Fibroblast of skin of back (primary cell): ENCODE measurements at places on chromosomes 4 and X.

- peak; percentile 53 for DNase-seq
Observed at GRCh38 chr4:16443504-16444088, 217.3 kb upstream of the TAPT1 start.

DNA sequence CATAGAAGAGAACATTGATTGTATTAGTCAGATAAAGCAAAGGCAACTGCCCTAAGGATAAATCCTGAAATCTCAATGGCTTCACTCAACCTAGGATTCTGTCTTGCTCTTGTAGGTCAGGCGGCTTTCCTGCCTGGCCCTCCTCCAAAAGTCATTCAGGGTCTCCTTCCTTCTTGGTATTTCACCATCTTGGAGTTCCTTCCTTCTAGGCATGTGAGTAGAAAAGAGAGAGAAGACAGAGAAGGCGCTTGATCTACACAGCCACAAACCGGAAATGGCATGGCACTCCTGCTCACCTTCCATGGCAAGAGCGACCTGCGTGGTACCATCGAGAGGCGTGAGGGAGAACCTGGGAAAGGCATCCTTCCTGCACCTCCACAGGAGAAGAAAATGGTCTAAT, 45.3 kb upstream of the HELT start:
- no peak for DNase-seq

- no peak for DNase-seq
Observed at GRCh38 chr4:720111-720860, 14.7 kb downstream of the PCGF3 start.

- DNase-seq, result no peak
Observed at GRCh38 chrX:2183193-2183725, 317.5 kb downstream of the DHRSX start.

- no peak for DNase-seq
Observed at GRCh38 chrX:32545101-32545500, 666.2 kb downstream of the DMD start.

- peak; percentile 44 for DNase-seq
Observed at GRCh38 chrX:134782796-134783195, 124.5 kb upstream of the PLAC1 start.

DNA sequence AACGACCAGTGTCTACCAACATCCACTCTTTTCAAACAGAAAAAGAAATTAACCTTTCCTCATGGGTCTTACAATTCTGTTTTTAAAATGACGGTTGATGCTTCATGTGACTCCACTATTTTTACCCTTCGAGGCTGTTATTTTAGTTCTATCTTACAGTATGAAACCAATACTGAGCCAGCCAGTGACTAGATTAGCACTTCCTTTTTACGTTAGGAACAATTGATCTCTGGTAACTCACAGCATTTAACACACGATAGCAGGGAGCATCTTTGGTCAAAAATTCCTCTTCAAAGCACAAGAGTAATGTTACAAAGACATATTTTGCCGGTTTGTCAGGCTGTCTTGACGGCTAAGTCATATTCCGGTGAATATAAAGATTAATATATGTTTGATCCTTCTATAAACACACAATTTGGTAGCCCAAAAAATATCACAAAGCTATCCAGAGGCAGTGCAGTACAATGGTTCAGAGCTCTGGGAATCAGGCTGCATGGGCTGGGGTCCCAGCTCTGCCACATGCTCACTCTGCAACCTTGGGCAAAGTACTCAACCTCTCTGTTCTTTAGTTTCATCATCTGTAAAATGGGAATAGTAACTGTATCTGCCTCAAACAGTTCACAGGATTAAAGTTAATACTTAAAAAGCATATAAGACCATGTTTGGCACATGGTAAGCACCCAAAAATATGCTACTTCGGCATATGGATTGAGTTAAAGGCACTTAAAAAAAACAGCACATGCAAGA, 62.9 kb upstream of the TXK start:
- DNase-seq, result no peak

- peak; percentile 35 for DNase-seq
Observed at GRCh38 chrX:11309220-11309619, 16.0 kb downstream of the AMELX start.

- DNase-seq, result peak; percentile 70
Observed at GRCh38 chrX:9662148-9662547, 103.5 kb downstream of the GPR143 start.

DNA sequence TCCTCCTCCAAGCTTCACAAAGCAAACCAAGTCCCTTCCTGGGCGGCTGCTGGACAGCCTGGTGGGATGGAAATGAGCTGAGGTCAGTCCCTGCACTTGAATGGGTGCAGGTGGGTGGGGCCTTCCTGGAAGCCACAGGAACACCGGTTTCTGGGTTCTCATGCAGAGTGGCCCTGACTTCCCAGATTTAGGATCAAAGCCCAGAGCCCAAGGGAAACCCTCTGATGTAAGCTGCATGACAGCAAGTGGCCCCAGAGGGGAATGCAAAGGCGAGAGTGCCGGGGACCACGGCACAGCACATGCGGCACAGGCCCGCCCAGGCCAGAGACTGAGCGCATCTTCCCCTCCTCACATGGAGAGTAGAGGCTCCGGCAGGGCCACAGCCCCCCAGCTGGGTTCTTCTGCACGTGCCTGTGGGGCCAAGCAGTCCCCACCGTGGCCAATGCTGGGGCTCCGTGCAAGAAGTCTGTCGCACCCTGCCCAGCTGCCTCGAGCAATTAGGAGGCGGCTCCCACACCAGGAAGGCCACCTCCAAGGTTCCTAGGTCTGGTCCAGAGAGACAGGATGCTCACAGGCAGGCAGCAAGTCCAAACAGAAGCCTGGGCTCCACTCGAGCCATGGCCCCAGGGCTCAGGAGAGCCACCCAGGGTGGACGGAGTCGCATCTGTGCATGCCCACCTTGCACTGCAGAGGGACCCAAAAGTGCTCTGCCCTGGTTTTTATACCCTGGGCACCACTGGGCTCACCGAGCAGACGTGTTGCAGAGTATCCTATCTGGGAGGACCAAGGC, 83.0 kb downstream of the HTRA3 start:
- no peak for DNase-seq

- DNase-seq, result no peak
Observed at GRCh38 chr4:92399032-92399431, 95.3 kb downstream of the GRID2 start.

DNA sequence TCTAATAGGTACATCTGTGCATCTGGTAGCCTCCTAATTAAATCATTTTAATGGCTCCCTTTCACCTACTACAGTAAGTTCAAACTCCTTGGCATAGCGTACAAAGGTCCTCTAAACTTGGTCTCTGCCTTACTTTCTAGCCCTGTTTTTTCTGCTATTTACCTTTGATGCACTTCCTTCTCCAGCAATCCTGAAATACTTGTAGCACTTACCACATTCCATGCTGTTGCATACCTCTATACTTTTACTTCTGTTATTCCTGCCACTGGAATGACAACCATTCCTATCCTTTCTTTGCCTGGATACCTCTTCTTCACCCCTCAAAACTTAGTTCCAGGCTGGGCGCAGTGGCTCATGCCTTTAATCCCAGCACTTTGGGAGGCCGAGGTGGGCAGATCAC, 56.6 kb upstream of the LHFPL1 start:
- no peak for DNase-seq
